NCI-H2081 treated with DMSO at 0.1 percent for 48 hours (cell line): ENCODE measurements at places on chromosomes 7 and 10.

DNA sequence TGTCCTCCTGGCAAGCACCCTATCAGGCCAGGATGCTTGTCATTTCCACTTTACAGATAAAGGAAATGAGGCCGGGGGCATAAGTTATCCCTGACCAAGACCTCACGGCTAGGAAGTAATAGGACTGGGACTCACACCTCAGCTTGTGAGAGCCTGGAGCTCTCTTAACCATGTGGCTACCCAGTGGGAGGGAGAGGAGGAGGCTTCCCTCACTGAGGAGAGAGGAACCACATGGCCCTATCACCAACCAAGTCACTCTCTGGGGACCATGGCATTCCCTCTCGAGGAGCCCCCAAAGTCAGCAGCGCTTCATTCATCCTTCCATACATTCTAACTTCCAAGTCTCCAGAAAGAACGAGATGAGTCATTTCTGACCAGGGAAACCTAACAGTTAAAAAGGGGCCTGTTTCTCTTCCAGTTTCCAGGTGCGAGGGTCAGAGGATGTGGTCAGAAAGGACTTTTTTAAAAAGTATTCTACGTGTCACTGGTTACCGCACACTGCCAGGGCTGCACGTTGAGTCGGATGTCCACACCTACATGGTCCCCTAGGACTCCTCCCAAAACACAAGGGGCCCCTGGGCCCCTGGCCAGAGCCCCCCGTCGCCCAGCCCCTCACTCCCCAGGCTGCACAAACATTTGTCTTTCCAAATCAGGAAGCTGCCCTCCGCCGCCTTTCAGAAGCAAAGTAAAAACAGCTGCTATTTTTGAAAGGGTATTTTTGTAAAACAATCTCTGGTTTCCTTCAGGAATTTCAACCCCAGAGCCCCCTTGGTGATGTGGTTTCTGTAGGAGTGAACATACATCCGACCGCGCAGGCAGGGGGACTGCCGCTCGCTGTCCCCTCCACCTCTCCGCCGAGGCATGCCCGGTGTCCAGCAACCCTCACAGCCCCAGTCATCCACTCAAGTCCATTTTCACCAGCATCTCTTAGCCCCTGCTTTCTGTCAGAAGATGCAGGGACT lies 128.2 kb upstream of the CHST15 start:
- DNase-seq = no peak

GRCh38 chr7:22442187-22442881 lies 57.7 kb downstream of the STEAP1B start:
- no peak for DNase-seq

GRCh38 chr10:35640951-35641675 lies 983 bp downstream of the FZD8 start:
- DNase-seq = no peak

- no peak for DNase-seq
These were observed 371.5 kb downstream of the TNS3 start for GRCh38 chr7:47210281-47210854.

DNA sequence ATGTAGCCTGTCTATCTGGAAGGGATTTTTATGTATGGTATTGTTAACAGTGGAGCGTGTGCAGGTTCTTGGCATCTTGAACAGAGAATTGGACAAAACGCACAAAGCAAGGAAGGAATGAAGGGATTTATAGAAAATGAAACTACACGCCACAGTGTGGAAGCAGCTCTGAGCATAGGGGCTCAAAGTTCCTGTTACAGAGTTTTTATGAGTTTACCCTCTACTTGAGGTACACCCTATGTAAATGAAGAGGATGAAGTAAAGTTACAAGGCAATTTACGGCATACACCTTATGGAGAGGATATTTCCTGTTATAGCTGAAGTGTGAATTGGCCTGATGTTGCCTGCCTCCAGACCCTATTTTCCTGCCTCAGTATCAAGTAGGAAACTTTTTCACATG lies 33.3 kb downstream of the FANK1 start:
- no peak for DNase-seq

DNA sequence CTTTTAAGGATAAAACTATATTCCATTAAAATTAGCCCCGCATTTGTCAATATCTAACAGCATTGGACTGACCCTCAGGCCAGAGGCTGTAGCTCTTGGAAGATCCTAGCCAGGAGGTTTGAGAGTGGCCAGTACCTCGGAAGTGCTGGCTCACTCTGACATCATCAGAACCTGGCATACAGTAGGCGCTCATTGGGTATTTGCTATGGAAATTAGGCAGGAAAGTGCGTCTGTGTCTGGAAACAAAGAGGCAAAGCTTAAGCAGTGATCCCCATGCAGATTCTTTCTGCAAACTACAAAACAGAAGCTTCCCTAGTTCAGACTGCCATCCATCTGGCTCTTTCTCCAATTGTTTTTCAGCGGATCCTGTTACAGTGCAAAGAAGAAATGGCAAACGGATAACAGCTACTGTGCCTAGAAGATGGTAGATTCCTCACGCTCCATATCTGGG lies 1.7 kb upstream of the PRKCQ start:
- DNase-seq = no peak

- DNase-seq = no peak
These were observed 181.9 kb downstream of the USP6NL start for GRCh38 chr10:11429439-11430052.

DNA sequence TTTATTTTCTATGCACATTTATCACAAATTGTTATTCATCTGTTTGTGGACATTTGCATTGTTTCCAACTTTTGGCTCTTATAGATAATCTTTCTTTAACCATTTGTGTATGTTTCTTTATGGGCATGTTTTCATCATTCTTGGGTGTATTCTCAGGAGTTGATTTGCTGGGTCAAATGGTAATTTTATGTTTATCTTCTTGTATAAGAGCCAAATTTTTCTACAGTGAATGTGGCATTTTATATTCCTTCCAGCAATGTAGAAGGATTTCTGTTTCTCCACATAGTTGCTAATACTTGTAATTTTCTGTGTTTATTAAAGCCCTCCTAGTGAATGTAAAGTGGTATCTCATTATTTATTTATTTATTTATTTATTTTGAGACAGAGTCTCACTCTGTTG lies 21.8 kb downstream of the CYP2C19 start:
- DNase-seq = no peak

- no peak for DNase-seq
These were observed 6.1 kb upstream of the SH3PXD2A start for GRCh38 chr10:103861505-103861904.

GRCh38 chr7:1297017-1297960 lies 64.6 kb downstream of the UNCX start:
- DNase-seq = no peak

GRCh38 chr10:17394854-17395253 lies 59.5 kb downstream of the ST8SIA6 start:
- no peak for DNase-seq

- DNase-seq = no peak
These were observed 177.6 kb upstream of the SEMA3A start for GRCh38 chr7:84372155-84372621.

DNA sequence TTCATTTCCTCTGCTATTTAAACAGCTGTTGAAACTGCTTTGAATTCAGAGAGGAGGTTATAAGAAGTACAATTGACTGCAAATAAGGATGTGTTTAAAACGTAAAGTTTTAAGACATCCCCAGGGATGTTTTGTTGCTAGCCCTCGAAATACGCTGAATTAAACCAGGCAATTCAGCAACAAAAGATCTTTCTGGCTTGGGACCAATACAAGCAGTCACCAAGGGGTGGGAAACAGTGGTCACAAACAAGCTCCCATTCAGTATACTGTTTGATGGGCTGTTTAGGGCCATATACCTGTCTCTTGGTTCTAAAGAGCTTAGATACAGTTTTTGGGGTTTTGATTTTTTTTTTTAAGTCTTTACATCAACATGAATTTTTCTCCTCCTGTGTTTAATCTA lies 446.3 kb upstream of the POT1 start:
- peak; percentile 64 for DNase-seq

DNA sequence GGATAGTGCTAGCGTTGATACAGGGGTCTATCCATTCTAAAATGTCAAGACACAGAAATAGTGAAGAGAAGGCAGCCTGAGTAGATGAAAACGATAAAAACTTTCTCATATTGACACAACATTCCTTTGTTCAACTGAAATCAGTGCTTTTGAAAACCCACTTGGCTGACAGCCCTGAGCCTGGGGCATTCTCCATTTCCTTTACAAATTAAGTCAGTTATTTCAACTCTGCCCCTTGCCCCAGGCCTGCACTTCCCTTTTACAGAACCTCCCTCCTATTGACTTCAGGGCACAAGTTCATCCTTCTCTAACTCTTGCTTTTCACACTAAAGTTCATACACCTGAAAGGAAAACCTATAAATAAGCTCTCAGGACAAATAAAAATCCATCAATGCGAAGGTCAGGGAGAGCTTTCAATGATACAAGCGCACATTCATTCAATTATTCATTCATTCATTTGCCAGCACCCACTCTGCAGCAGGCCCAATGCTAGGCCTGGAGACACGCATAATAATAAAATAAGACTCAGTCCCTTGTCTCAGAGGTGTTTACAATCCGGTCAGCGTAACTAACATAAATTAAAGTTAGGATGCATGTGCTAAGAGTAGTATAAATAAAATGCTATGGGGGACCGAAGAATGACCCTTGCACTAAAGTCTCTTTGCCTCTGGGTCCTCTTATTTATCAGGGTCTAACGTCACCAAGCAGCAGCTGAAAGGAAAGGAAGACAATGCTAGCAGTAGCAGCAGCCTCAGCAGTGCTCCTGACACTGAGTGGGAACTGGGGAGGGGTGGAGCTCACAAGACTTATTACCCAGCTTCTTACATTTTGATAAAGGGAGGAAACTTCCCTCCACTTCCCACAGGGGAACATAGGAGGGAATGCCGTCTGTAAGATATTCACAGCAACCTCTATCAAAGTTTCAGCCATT lies 134.8 kb downstream of the PDE1C start:
- DNase-seq = no peak

DNA sequence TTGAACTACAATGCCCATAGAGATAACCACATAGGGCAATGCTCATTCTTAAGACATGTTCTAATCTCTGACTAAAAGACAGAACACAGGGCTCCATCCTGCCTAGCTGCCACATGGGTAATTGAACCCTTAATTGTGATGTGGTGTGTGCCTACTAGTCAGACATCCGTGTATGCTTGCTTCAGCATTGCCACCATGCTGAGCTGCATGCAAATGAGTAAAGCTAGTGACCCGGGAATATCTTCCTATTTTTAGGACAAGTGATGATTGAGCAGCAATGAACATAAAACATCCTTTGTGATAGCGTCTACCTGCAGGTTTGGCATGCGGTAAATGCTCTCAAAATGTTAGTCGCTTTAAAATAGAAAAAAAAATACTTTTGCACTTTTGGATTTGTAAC lies 115.8 kb downstream of the MAGI2 start:
- DNase-seq = no peak

- DNase-seq = no peak
These were observed 6.2 kb upstream of the TMEM120A start for GRCh38 chr7:76000566-76000965.

GRCh38 chr7:82740246-82740848 lies 296.8 kb upstream of the CACNA2D1 start:
- DNase-seq = peak; percentile 20

- no peak for DNase-seq
These were observed 34.4 kb downstream of the HIPK2 start for GRCh38 chr7:139743267-139743966.

DNA sequence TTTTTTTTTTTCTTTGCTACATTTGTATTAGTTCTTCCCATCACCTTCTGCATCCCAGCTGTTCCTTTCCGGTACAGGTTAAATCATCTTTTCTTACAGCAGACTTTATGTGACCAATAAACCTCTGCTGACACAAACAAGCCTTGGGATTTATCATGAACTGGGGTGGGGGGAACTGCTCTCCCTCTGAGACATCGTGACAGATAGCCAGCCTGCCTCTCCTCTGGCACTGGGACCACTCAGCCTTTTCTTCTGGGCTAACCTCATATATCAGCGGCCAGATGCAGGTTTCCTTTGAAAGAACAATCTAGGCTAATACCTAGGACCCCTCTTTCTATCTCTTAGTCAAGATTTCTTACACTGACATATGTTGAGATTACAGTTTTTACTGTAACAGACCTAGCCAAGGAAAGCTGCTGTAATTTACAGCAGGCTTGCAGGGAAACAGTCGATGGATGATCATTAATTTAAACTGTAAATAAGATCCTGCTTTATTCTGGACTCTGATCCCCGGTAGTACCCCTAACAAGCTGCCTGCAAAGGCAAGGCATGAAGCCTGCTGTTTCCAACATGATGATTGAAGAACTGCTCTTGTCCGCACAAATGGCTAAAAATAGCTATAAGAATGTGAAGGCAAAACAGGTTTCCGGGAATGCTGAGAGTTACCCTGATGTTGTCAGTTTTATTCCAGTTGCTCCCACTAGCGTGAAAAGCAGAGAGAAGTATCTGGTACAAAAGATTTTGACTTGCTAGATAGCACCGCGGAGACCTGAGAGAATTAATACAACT lies 338.7 kb downstream of the SORCS1 start:
- DNase-seq = no peak

DNA sequence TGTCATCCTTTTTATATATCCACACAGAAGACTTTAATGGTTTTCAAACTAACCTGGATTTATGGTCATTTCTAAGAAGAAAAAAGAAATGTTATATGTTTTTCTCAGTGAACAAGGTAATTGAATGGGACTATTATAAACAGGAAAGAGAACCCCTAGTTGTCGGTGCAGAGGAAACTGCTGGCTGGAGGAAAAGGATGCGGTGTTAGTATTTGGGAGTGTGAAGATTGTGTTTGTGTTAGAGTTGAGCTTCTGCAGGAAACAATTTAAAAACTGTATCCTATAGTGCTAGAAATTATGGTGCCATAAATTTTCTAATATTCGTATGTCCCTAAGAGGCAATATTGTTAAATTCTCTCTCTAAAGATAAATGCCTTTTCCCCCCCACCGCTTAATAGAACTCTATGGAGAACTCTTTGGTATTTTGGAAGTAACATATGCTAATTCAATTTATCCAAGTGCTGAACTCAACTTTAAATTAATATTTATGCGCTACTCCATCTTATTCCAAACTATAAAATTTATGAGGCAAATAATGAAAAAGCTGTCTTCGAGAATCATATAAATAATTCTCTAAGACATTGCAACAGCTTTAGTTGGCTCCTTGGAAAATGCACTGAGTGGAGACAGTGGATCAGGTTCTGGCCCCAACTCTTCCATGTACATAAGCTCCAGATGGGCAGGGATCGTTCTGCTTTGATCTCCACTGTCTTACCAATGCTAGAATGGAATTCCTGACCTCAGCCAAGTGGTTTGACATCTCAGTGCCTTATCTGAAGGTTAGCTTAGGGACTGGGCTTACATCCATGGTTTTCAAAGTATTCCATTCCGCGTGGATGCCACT lies 5.6 kb downstream of the BZW2 start:
- DNase-seq = no peak
